Spleen (tissue), 13 donors: ENCODE measurements at places on chromosomes 11 and 22. TPM values are rescaled to one million over a fixed set of nuclear protein-coding genes. Genes with fewer than 3 reads are reported as not detected.

- peak overlapping the region; percentile 84 for H3K27ac ChIP-seq
- peaks cover 99% of the 10 kb centered on the region for H3K4me1 ChIP-seq
- no peak for DNase-seq
- H3K4me3 ChIP-seq, result no peak overlapping the region
- peaks cover 32% of the 10 kb centered on the region for H3K36me3 ChIP-seq
Measured at GRCh38 chr22:46107753-46108563, 42.4 kb upstream of the PPARA start.

GRCh38 chr11:134449713-134450112 is 37.7 kb upstream of the B3GAT1 start:
- no peaks in the 10 kb centered on the region for H3K36me3 ChIP-seq
- no peaks in the 10 kb centered on the region for H3K4me1 ChIP-seq
- H3K27me3 ChIP-seq, result no peaks in the 10 kb centered on the region
- DNase-seq, result no peak
- H3K4me3 ChIP-seq, result no peak overlapping the region

DNA sequence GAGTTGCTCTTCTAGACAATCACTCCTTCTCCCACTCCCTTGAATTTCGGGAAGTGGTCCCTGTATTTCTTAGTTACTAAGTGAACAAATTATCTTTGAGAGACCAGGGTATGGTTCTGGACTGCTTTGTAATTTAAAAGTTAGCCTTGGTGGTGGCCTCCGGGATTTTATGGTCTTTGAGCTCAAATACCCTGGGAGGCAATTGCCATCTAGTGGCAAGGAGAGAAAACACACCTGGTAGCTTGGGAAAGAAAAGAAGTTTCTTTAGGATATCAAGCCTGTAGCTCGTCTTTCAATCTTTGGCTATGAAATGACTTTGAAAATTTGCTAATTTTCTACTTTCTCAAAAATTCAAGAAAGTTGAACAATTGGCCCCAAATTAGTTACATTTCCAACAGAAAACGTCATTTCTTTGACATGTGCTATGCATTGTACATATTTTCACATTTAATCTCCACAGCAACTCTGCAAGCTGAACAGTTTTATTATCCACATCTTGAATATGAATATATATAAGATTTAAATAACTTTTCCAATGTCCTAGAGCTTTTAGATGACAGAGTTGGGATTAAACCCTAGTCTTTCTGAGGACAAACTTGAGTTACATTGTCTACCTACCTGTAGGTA is 39.1 kb downstream of the MMP27 start:
- no peaks in the 10 kb centered on the region for H3K27me3 ChIP-seq
- peaks cover 5% of the 10 kb centered on the region for H3K4me1 ChIP-seq
- no peak overlapping the region for H3K4me3 ChIP-seq

DNA sequence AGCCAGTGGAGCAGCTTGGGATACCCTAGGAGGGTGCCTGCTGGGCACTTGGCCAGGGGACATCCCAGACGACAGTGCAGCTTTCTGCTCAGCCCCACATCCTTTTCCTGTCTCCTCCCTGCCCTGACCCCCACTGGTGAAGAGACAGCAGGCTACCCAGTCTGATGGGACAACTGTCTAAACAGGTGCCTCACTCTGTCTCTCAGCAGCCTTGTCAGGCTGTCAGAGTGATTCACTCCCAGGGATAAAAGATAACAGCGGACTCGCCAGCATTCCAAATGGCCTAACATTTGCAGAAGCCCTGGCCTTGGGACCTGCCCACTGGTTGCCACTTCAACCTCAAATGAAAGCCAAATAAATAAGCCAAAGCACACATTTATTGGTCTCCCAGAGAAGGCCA is 318.6 kb upstream of the PLET1 start:
- H3K4me3 ChIP-seq, result no peak overlapping the region
- DNase-seq, result no peak
- H3K27me3 ChIP-seq, result no peaks in the 10 kb centered on the region
- H3K36me3 ChIP-seq, result no peaks in the 10 kb centered on the region
- H3K27ac ChIP-seq, result no peak overlapping the region
- H3K4me1 ChIP-seq, result no peaks in the 10 kb centered on the region

- H3K27me3 ChIP-seq, result no peaks in the 10 kb centered on the region
- H3K4me3 ChIP-seq, result no peak overlapping the region
- H3K4me1 ChIP-seq, result peaks cover under 1% of the 10 kb centered on the region
- no peak for DNase-seq
Measured at GRCh38 chr11:87347441-87347840, 309.7 kb downstream of the TMEM135 start.

DNA sequence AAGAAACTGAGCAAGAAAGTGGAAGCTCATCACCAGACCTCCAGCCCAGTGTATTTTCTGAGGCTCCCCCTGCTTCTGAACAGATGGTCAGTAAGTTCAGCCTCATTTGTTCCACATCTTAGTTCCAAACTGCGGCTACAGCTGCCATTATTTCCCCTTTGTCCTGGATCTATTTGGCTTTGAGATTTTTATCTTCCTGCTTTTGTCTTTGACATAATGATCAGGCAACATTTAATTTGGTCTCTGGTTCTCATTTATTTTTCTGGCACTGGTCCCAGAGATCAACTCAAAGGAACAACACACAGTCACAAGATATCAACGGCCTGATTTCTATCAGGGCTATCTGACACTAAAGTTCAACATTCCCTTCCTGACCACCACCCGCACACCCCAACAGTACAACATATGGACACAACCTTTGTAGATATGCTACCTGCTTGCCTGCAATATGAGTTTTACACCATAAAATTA is 137.5 kb downstream of the FAM76B start:
- no peak for DNase-seq
- no peak overlapping the region for H3K4me3 ChIP-seq
- H3K36me3 ChIP-seq, result no peaks in the 10 kb centered on the region
- no peaks in the 10 kb centered on the region for H3K4me1 ChIP-seq
- H3K27ac ChIP-seq, result no peak overlapping the region

GRCh38 chr11:126891556-126892217 is 108.9 kb downstream of the KIRREL3 start:
- H3K27ac ChIP-seq, result no peak overlapping the region
- DNase-seq, result no peak
- H3K27me3 ChIP-seq, result no peaks in the 10 kb centered on the region
- no peaks in the 10 kb centered on the region for H3K36me3 ChIP-seq
- no peak overlapping the region for H3K4me3 ChIP-seq
- H3K4me1 ChIP-seq, result peaks cover 4% of the 10 kb centered on the region

- H3K27me3 ChIP-seq, result peaks cover 3% of the 10 kb centered on the region
- no peaks in the 10 kb centered on the region for H3K4me1 ChIP-seq
- H3K27ac ChIP-seq, result no peak overlapping the region
- H3K36me3 ChIP-seq, result no peaks in the 10 kb centered on the region
- no peak overlapping the region for H3K4me3 ChIP-seq
Measured at GRCh38 chr11:94106716-94107115, 21.9 kb upstream of the PANX1 start.

- H3K4me3 ChIP-seq, result no peak overlapping the region
- no peak for DNase-seq
- H3K36me3 ChIP-seq, result no peaks in the 10 kb centered on the region
- no peak overlapping the region for H3K27ac ChIP-seq
Measured at GRCh38 chr11:77287615-77288273, 13.7 kb downstream of the GDPD4 start.

KCNJ5 gene
- 13.4 TPM for total RNA-seq

TMEM132A gene
- 13.7 TPM for total RNA-seq

OR5A1 gene
- total RNA-seq, result not detected

MOGAT2 gene
- total RNA-seq, result not detected

F2 gene
- not detected for total RNA-seq

PKDREJ gene
- 0.06 TPM for total RNA-seq

VWCE gene
- 3.2 TPM for total RNA-seq
